ENCODE measurements at places on chromosomes 7 and 10. TPM values are rescaled to one million over a fixed set of nuclear protein-coding genes. Genes with fewer than 3 reads are reported as not detected.
A peak's percentile ranks its signal among the peaks of the same experiment; 100 is the strongest.

LUC7L2 gene
- total RNA-seq = 88.8 TPM

DNA sequence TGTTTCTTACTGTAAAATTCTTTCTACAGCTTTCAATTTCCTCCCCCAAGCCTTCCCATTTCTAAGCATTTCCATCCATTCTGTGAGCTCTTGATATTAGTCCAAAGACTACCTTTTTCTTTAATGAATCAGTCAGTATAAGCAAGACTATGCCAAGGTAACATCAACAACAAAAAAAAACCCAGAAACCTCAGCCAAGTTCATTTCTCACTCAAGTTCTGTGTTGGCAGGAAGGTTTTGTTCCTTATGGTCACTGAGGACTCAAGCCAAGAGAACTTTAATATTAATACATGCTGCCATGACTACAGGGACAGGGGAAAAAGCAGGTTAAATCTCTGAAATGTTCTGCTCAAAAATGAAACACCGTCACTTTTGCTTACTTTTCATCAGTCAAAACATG, 621.2 kb upstream of the NRP1 start:
- no peak for DNase-seq

- no peak for DNase-seq
Observed at GRCh38 chr10:121099592-121099991, 248.4 kb downstream of the WDR11 start.

GRCh38 chr7:79692015-79692414, 238.5 kb upstream of the MAGI2 start:
- no peak for DNase-seq

FAM25C gene
- not detected for total RNA-seq

CALML3 gene
- not detected for total RNA-seq

- peak; percentile 54 for DNase-seq
Observed at GRCh38 chr10:96720422-96721206, at the start of gene PIK3AP1. PIK3AP1 (minus strand) TSS chr10:96720514; CDS start chr10:96720394, 120 bp downstream.

GRCh38 chr10:58179238-58179637, 88.5 kb downstream of the IPMK start:
- DNase-seq = peak; percentile 29

DNA sequence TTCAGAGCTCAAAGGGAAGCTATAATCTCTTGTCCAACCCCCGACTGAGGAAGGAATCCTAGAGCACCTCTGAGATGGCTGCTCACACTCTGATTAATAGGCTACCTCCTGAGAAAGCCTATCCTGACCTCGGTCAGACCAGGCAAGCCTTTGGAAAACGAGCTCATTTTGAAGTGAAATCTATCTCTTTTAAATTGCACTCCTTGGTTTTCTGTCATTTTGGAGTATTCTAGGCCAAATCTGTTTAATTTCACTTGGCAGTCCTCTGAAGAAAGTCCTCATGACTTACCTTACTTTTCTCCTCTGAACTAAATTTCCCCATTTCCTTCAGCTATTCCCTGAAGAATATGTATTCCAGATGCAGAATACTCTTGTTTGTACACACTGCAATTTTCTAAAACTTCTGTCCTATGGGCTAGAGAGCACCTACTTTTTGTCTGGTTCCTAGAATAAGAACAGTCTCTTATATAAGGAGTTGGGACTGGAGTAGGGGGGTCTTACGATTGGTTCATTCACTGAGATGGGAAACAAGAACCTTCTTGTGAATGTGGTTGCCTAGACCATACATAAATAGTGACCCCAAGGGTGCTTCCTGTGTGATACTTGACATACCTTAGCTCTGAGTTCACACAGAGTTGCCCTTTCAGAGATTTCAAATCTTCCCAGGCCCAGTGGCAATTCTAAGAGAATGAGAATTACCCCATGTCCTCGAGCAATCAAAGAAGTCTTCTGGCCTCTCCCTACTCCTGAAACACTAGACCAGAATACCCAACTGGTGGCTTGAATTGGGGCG, 31.9 kb upstream of the HPS1 start:
- no peak for DNase-seq

IL2RA gene
- total RNA-seq = not detected

GRCh38 chr10:58973235-58973595, 203.2 kb upstream of the PHYHIPL start:
- DNase-seq = no peak

- DNase-seq = no peak
Observed at GRCh38 chr7:11648980-11649379, 183.0 kb downstream of the THSD7A start.

GRCh38 chr10:12081470-12081869, 12.7 kb downstream of the DHTKD1 start:
- DNase-seq = no peak

DNA sequence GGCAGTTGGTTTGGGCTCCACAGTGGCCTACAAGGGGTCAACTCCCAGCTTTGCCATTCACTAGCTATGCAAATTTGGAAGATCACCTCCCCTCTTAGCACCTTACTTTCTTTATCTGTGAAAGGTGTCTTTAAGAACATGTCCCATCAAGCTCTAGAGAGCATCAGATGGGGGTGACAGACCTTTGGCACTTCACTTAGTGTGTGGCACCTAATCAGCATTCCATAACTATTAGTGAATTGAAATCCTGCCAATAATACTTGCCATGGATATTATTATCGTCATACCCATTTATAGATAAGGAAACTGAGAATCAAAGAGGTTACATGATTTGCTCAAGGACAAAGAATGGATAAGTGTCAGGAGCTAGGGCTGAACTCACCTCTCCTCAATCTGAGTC, 51.9 kb downstream of the PLPP4 start:
- DNase-seq = no peak

- no peak for DNase-seq
Observed at GRCh38 chr10:110220398-110220797, 13.0 kb downstream of the MXI1 start.

MDFIC gene
- total RNA-seq = 12.5 TPM

GRCh38 chr7:157551325-157552070, 214.7 kb downstream of the DNAJB6 start:
- no peak for DNase-seq

GRCh38 chr7:101669307-101669706, 40.2 kb upstream of the MYL10 start:
- DNase-seq = no peak

BAMBI gene
- 42.2 TPM for total RNA-seq

DNA sequence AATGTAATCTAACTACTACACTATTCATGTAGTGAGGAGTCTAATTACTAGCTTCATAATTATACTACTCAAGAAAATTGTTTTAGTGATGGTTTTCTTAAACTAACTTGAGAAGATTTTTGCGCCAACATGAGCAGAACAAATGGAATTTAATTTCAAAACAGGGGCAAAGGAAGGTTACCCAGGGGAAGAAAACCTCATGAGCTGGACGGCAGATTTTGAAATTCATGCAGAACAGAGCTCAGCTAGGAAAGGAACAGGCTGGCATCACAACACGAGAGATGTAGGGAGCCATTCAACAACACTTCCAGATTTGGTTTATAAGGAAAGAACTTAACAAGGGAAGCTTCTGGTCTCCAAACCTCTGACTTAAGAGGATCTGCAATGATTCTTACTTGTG, 235.3 kb upstream of the PRKCQ start:
- no peak for DNase-seq

ANK3 gene
- total RNA-seq = 32.9 TPM

RNF148 gene
- 0.76 TPM for total RNA-seq

SPDYE16 gene
- total RNA-seq = not detected

KIF11 gene
- 33.1 TPM for total RNA-seq

DNA sequence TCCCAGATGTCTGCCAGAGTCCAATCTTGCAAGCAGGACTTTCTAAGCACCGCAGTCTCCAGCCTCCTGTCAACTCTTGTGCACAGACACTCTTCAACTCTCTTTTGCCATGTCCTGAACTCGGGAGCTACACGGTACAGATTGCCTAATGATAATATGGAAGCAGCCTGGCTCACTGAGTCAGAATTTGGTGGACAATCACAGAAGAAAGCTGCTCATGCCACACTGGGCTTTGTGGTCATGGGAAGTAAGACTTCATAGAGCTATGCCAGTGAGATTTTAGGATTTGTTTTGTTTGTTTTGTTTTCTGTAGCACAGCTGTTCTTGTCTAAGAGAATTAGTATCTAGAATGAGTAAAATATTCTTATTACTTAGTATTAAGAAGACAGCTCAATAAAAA, 144.1 kb upstream of the PRSS58 start:
- DNase-seq = no peak

DNA sequence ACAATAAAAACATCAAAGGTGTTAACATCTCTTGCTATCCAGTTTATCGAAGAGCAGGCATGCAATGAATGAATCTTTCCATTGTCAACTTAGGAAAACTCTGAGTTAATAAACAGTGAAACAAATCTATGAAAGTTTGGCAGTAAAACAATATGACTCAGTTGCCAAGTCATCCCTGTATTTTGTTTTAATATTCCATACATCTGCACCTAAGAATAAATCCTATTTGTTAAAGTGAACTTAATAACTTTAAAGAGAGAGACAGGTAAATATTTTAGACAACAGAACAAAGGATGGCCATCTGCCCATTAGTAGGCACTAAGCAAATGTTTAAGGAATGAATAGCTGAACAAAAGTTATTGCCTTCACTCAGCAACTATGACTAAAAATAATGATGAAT, 700.5 kb upstream of the CELF2 start:
- no peak for DNase-seq

DNA sequence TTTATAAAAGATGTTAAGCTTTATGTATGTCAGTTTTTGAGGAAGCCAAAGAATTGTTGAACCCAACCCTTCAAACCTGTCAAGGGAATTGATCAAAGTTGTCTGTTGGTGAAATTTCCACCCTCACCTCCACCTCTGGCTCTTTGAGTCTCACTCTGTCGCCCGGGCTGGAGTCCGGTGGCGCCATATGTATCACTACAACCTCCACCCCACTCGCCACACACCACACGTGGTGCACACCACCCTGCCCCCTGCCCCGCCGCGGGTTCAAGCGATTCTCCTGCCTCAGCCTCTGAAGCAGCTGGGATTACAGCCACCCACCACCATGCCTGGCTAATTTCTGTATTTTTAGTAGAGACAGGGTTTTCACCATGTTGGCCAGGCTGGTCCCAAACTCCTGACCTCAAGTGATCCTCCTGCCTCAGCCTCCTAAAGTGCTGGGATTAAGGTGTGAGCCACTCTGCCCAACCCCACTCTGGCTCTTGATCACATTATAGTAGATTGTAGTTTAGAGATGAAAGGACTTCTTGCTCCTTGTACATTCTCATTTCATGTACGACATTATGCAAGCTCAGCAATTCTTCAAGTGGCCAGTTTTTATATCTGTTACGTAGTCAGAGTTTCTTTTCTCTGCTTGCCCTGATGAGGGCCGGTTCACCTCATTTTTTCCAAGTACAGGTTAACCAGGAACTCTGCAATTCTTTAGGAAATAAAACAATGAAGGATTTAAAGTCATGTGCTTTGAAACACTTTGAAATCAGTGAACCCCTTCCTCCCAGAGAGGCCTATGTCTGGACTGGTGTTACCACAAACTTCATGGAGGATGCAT, 7.0 kb downstream of the BAMBI start:
- DNase-seq = no peak

- DNase-seq = no peak
Observed at GRCh38 chr7:155896531-155897263, 84.4 kb upstream of the SHH start.

DNA sequence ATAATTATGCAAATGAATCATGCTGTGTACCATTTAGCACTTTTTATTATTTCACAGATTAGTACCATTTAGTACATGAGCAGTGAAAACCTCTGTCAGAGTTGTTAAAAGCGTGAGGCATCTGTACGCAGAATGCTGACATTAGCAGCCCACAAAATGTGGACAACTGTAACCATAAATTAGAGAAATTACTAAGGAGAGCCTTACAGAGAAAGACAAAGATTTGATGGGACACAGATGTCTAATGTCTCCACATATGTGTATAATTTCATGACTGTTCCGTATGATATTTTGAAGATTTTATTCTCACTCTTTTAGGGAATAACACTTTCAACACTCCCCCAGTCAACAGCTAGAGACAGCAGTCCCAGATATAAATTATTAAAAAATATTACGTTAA, 414.0 kb upstream of the ANKRD30A start:
- DNase-seq = no peak

DNA sequence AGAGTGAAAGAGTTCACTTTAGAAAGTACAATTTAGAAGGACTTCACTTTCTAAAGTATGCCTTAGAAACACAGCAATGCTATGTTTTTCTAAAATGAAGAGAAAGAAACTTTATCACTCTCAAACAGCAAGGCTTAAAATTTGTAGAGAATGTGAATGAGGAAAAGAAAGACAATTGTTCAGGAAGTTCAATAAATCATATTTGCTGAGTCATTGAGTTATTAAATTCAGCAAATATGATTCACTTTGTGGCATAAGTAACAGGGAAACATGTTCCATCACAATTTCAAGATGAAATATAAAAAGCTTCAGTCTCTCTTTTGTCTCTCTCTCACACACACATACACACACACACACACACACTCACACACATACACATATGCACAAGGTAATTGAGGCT, 187.9 kb downstream of the PCDH15 start:
- no peak for DNase-seq

GPR15LG gene
- total RNA-seq = not detected

GRCh38 chr10:37495415-37495814, 362.0 kb downstream of the ZNF248 start:
- no peak for DNase-seq

DNA sequence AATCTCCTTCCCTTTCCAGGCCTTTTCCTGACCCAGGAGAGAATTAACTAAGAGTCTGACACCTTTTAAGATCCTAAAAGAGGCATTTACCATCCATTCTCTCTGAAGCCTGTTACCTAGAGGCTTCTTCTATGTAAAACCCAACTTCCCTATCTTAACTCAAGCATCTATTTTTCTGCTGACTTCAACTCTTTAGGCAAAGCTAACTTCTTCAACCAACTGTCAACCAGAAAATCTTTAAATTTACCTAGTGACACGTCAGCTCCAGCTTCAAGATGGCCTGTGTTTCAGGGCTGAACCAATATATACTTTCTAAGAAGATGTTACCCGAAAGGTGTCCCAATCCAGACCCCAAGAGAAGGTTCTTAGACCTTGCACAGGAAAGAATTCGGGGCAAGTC, 492.3 kb upstream of the AUTS2 start:
- DNase-seq = no peak

All from Calu3 (cell line).